ENCODE measurements at places on chromosomes 4 and X. TPM values are rescaled to one million over a fixed set of nuclear protein-coding genes. Genes with fewer than 3 reads are reported as not detected.

Gene MUC7
- total RNA-seq = not detected

Gene FUNDC1
- 9.5 TPM for total RNA-seq

Gene CCDC149
- total RNA-seq = 8.1 TPM

Gene DCAF12L2
- not detected for total RNA-seq

Gene SETD7
- 31.7 TPM for total RNA-seq

Gene PABPC5
- not detected for total RNA-seq

Gene DCAF4L1
- 0.23 TPM for total RNA-seq

Gene P2RY4
- 0.65 TPM for total RNA-seq

Gene CLCN4
- total RNA-seq = 3.1 TPM

Gene TCEAL9
- 44.4 TPM for total RNA-seq

Gene ARSJ
- total RNA-seq = 0.55 TPM

Gene CT45A1
- total RNA-seq = not detected

Gene IQCM
- not detected for total RNA-seq

Gene BEND2
- not detected for total RNA-seq

Gene CLDN34
- not detected for total RNA-seq

Gene SNCA
- 3.9 TPM for total RNA-seq

Gene GPR143
- not detected for total RNA-seq

Gene FAM114A1
- 73.7 TPM for total RNA-seq

Gene USO1
- total RNA-seq = 33.9 TPM

Gene FATE1
- not detected for total RNA-seq

Gene SLC10A4
- total RNA-seq = not detected

Gene MAGEA8
- not detected for total RNA-seq

Gene USP17L30
- not detected for total RNA-seq

Gene AMTN
- not detected for total RNA-seq

Gene FRMD7
- not detected for total RNA-seq

Gene PI4K2B
- 19.3 TPM for total RNA-seq

Gene MFSD8
- total RNA-seq = 19.0 TPM

Gene GAGE1
- not detected for total RNA-seq

Gene ACE2
- 3.4 TPM for total RNA-seq

Gene YIPF7
- total RNA-seq = not detected

Gene GYG2
- 1.7 TPM for total RNA-seq

Gene POLA1
- total RNA-seq = 17.4 TPM

Gene ITGB1BP2
- total RNA-seq = 5.2 TPM

Gene RAB9B
- total RNA-seq = not detected

Gene LRP2BP
- 0.90 TPM for total RNA-seq

Gene CPE
- total RNA-seq = 1.4 TPM

Gene SMR3B
- not detected for total RNA-seq

Gene ENAM
- not detected for total RNA-seq

Gene EGFL6
- not detected for total RNA-seq

Gene CHIC1
- total RNA-seq = 8.6 TPM

Gene TREX2
- total RNA-seq = 2.0 TPM

Gene RPS6KA6
- total RNA-seq = 6.5 TPM

Gene SEPTIN11
- 48.1 TPM for total RNA-seq

Gene SOWAHD
- 1.4 TPM for total RNA-seq

Gene AKAP14
- total RNA-seq = 2.7 TPM

Gene UCHL1
- 1,355 TPM for total RNA-seq

Gene XK
- 3.7 TPM for total RNA-seq

Gene SPP1
- 249 TPM for total RNA-seq

Gene FAM133A
- total RNA-seq = 2.5 TPM

Gene DIPK2B
- not detected for total RNA-seq

Gene NUDT9
- total RNA-seq = 14.7 TPM

Gene BRS3
- total RNA-seq = not detected

Gene ARAP2
- 25.8 TPM for total RNA-seq

Gene NAP1L2
- total RNA-seq = not detected

Gene MEPE
- not detected for total RNA-seq

Gene VEGFC
- total RNA-seq = 8.8 TPM

Gene TEX11
- not detected for total RNA-seq

Gene CT83
- total RNA-seq = not detected

Gene CNKSR2
- total RNA-seq = 1.5 TPM
